Activated T-helper 1 cell treated with anti-CD3 and anti-CD28 coated beads, Interleukin-2, amount 50 U/mL, for 16 hours (primary cell): ENCODE measurements at places on chromosomes 13 and 19.

DNA sequence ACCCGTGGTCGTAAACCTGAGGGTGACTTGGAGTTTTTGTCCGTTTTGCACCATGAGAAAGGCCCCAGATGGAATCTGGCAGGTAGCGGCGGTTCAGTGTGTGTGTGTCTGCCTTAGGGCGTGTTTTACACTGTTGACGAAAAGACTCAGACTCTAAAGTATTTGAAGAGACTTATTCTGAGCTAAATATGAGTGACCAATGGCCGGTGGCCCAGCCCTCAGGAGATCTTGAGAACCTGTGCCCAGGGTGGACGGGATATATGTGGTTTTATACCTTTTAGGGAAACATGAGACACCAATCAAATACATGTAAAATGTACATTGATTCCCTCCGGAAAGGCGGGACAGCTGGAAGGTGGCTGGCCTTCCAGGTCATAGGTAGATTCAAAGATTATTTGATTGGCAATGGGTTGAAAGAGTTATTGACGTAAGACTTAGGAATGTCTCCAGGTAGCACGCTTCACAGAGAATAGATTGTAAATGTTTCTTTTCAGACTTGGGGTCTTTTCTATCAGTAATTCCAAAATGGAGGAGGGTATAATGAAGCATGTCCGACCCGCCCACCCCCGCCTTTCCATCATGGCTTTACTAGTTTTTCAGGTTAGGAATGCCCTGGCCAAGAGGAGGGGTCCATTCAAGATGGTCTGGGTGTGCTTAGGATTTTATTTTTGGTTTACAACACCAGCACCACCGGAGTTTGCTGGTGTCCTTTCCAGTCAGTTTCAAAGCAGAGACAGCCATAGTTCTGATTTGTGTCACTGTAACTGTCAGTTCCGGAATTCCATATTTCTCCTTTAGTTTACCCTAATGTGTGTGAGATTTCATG, 1.0 kb upstream of the ZNF529 start:
- no peak for DNase-seq

- DNase-seq, result no peak
Measured at GRCh38 chr19:1766800-1767352, 13.6 kb downstream of the ONECUT3 start.

GRCh38 chr13:29594303-29594709, 1.2 kb downstream of the SLC7A1 start:
- no peak for DNase-seq

GRCh38 chr19:32241932-32242710, 103.3 kb upstream of the ZNF507 start:
- no peak for DNase-seq

DNA sequence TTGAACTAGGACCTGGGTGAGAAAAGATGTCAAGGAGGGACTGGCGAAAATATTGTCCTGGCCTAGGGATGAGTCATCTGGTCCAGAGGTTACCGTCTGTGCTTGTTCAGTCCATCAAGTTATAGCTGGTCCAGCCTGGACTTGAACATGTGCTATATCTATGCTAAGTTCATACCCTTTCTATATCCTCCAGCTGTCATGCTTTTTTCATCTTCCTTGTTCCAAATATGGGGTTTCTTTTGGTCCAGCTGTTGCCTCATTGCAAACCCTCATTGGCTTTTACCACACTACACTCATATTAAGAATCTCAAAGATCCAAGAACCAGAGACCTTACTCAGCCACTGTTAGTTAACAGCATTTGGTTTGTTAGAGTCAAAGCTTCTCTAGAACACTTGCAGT, 19.1 kb upstream of the KLF12 start:
- DNase-seq, result no peak

DNA sequence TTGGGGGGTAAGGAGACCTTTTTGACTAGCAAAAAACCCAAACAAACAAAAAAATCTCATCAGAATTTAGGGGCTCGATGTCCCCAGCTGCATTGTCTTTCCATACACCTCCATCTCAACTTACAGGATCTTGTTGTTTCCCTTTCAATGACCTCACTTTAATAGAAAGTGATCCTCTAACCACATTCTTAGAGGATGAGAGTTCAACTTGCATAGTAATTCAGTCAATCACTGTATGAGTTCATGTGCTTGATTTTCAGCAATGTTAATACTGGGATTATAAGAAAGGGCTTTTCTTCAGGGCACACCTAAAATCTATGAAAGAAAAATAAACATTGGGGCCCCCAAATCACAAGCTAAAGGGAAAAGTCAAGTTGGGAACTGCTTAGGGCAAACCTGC, 1512.0 kb downstream of the SLITRK1 start:
- DNase-seq, result no peak

DNA sequence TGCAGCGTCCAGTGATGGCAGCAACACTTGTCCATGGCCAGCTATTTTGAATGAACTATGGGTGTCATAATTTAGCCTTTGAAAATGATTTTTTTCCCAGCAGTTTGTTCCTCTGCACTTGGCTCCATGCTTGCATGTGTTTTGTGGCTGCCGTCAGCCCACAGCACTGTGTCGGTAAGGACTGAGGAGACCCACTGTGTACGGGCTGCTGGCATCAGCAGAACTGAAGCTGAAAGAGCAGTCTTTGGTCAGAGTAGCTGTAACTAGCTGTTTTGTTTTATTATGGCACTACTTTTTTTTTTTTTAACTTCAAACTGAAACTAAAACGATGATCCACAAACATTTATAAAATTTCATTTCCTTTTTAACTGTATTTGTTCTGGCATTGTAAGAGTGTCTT, 50.3 kb upstream of the TEX29 start:
- DNase-seq, result no peak

DNA sequence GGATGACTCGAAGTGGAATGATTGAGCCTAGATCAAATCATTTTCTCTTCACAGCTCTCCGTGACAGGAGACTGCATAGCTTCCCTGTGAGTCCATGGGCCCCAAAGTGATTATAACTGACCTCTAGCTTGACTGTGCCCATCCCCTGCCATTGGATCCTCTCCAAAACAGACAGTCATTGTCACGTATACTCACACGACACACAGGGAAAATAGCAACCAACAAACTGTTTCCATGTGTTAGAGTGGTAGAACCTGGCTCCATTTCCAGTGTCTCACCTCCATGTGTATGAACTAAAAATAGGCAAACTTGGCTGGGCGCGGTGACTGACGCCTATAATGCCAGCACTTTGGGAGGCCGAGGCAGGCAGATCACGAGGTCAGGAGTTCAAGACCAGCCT, 48.8 kb upstream of the NPAS1 start:
- no peak for DNase-seq

GRCh38 chr19:2602391-2603181, 99.9 kb downstream of the GNG7 start:
- DNase-seq, result no peak

DNA sequence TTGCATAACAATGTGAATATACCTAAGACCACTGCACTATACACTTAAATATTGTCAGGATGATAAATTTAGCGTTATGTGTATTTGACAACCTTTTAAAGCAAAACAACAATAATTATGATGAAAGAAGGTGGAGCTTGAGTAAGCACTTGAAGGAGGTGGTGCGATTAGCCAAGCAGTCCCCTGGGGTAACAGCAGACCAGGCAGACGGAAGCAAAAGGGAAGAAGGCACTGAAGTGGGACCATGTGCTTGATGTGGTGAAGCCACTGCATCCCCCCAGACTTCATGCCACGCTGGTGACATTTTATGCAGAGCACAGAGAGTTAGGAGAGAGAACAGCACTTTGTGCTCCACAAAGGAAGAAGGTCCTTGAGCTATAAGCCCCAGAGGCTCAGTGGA, 58.3 kb upstream of the ZNF507 start:
- no peak for DNase-seq

DNA sequence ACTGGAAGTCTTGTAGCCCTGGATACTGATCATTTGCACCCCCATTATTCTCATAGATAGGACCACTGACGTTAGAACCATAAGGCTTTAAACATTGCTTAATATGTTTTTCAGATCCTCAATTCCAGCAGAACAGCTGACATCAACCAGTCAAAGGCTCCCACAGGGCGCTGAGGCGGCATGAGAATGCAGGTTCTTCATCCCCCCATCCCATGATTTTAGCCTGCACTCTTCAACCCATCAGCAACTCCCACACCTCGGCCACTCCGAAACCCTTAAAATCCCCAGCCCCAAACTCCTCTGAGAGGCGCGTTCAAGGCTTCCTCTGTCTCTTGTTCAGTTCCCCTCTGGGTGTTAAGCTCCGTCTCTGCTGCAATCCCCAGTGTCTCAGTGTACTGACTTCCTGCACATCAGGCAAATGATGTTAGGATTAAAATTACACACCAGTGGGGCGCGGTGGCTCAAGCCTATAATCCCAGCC, 24.3 kb upstream of the LAMP1 start:
- no peak for DNase-seq

GRCh38 chr13:73025217-73026012, 33.4 kb upstream of the KLF5 start:
- DNase-seq, result no peak

GRCh38 chr19:42290136-42290522, 11.8 kb upstream of the PRR19 start:
- DNase-seq, result no peak

GRCh38 chr13:75236774-75237173, 245.2 kb downstream of the TBC1D4 start:
- DNase-seq, result no peak

GRCh38 chr13:20206065-20206697, 13.4 kb upstream of the GJB2 start:
- DNase-seq, result no peak

GRCh38 chr19:13133241-13133870, 15.3 kb downstream of the NACC1 start:
- DNase-seq, result no peak

DNA sequence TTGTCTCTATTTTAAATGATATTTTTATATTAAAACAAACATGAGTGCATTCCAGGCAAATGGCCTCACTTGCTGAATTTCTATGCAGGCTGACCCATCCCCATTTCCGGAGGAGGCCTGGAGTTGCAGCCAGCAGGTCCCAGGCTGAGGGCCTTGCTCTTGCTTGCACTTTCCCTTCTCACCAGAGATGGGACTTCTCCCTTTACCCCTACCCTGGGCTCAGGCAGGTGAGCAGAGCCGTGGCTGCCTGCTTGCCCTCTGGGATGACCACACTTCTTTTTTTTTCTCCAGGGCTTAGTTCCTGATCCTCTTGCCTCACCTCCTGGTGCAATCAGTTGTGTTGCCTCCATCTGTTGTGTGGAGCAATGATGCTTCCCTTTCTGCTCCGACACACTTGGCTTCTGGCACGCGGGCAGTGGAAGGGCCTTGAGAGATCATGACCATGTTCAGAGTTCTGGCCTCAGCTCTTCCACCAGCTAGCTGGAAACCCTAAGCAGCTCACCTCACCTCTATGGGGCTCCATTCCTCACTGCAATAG, 11.1 kb upstream of the OLFM4 start:
- no peak for DNase-seq

DNA sequence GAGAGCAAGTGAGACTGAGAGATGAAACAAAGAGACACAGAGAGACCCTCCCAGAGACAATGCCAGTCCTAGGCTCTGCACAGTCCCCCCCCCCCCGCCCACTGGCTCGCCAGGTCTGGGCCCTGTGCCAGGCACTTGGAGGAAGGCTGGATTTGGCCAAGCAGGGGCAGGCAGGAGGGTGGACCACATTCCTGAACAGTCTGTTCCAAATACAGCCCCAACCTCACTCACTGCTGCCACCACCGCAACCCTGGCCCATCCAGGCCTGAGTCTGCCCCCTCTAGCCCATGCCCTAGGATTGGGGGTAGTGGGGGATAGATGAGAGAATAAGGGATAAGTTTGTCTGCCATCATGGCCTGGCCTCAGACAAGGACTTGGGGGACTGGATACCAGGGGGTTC, 19.0 kb downstream of the CYP2F1 start:
- no peak for DNase-seq

DNA sequence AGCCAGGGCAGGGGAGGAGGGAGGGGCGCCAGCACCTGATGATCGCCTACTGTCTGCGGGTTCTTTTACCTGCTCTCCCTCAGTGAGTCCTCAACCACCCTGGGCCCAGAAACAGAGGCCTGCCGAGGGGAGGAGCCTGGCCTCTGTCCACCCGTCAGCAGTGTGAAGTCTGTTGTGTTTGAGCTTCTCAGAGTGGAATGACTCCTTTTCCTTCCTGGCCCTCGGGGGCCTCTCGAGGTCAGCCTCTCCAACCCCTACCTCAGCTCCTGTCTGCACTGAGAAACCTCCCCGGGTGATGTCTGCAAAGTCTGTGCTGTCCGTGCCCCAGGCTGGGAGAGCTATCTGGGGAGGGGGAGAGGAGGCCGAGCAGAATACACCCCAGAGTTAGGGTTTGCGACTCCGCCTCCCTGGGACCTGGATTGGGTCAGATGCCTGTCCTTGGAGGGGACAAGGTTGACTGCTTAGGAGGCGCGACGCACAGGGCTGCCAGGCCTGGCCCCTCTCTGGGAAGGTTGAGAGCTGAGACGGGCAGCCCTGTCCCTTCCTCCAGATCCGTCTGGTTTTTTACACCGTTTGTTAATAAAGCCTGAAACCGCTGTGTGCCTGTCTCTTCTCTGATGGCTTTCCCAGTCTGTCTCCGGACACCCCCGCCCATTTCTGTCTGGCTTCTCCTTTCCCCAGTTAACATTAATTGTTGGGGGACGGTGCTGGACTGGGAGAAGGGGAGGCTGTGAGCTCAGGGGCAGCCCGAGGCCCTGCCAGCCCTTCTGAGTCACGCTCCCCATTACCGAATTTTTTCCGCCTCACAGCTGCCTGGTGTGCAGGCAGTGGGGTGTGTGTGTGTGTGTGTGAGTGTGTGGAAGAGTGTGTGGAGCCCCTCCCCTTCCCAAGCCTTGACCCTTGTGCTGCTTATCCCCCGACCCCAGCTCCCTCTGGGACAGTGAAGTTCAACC, 989 bp upstream of the SSC5D start:
- DNase-seq, result no peak

GRCh38 chr13:79225487-79226232, 180.4 kb downstream of the RBM26 start:
- DNase-seq, result no peak

DNA sequence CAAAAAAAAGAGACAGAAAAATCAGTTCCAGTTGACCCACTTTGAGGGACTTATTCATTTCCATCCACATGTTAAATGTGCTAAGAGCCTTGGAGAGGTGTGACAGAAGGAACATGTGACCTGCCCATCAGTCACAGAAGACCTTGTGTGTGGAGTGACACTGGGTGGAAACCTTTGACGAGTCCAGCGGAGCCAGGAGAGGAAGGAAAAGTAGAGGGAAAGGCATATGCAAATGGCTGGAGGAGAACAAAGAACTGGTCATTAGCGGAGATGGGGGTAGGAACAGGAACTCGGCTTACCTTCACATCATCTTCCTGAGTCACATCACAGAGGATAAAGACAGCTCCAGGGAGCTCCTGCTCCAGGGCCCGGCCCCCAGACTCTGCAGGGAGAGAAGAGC, 2.3 kb downstream of the HSD17B14 start:
- no peak for DNase-seq

DNA sequence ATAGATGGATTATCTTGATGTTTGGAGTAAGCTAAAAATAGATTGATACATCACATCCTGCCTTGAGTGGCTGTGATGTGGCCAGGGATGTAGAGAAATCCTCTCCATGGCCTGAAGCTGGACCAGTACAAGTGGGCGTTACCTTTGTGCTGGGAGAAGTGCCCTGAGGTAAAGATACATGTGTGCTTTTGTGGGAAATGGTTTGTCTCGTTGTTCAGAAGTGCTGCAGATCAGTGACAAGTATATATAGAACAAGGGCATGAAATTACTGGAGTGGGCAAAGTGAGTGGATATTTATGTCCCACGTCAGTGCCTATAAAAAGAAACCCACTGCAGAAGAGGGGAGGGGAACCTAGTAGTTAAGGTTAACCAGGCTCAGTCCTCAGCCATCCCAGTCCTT, 12.2 kb upstream of the ZNF304 start:
- DNase-seq, result no peak
